Activated naive CD8-positive, alpha-beta T cell treated with anti-CD3 and anti-CD28 coated beads, Interleukin-2, amount 10 ng/mL, durations not matched to agents 7 days and 5 days (primary cell): ENCODE measurements at places on chromosomes 2 and 18. TPM values are rescaled to one million over a fixed set of nuclear protein-coding genes. Genes with fewer than 3 reads are reported as not detected.

DNA sequence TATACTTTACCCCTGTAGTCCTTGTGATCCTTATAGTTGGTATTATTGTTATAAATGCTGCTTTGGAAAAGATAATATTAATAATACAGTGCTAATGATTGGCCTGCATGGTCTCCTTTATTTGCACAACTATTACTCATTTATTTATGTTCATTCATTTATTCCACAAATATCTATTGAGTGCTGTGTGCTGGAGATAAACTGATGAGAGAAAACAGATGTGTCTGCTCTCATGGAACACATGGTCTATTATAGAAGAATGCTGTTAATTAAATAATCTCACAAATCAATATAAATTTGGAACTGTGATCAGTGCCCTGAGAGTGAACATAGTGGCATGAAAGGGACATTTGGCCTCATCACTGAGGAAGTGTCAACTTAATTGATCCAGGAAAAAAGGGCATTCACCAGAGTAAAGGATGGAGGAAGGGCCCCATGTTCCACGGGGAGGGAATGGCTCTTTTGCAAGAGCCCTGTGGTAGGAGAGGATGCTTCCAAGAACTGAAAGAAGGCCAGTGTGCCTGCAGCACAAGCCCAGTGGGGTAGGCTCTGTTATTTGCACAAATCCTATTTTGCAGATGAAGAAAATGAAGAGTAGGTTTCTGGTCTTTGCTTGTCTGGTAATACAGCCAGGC, 91.5 kb upstream of the STK39 start:
- no peak for DNase-seq

DNA sequence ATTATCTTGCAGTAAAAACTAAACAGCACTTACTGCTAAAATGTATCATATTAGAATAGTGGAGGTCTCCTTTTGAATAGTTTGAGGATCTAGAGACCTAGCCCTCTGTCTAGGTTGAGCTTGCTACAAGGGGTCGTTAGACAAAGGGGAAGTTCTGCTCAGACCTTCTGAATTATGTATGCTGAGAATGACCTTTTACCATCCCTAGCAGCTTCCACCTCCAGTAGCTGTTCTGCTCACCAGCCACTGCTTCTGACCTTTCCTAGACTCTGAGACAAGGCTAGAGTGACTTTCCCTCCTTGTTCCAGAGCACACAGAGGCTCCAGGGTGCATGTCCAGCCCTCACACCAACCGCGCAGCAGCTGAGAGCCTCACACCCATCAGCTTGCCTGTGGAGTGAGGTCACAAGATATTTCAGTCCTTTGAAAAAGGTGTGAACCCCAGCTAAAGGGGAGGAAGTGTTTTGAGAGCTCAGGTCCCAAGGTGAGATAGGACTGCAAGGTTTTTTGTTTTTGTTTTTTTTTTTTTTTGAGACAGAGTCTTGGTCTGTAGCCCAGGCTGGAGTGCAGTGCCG, 289.3 kb upstream of the TNP1 start:
- DNase-seq: no peak

- DNase-seq: no peak
These were observed 70.6 kb upstream of the ITGB6 start for GRCh38 chr2:160270571-160271113.

- no peak for DNase-seq
These were observed 118.8 kb downstream of the SH3RF3 start for GRCh38 chr2:109247812-109248211.

DNA sequence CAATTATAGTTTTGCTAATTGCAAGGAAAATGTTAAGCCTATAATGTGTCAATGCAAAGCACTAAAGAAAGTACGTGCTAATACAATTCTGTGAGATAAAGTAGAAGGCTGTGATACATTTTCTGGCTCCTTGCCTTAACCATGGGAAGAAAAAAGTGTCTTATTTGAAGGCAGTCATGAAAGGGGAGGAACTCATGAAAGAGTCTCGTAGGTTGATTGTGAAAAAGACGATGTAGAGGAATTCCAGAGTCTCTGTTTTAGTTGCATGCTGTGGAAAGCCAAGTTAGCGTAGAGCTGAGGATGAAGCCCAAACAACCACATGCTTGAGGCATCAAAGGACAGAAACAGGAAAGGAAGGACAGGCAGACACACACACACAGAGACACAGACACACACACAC, 214.1 kb downstream of the MEIS1 start:
- DNase-seq: no peak

GRCh38 chr2:23422089-23423061, 37.4 kb downstream of the KLHL29 start:
- DNase-seq: no peak

GRCh38 chr2:110173523-110173922, 31.3 kb downstream of the NPHP1 start:
- no peak for DNase-seq

DNA sequence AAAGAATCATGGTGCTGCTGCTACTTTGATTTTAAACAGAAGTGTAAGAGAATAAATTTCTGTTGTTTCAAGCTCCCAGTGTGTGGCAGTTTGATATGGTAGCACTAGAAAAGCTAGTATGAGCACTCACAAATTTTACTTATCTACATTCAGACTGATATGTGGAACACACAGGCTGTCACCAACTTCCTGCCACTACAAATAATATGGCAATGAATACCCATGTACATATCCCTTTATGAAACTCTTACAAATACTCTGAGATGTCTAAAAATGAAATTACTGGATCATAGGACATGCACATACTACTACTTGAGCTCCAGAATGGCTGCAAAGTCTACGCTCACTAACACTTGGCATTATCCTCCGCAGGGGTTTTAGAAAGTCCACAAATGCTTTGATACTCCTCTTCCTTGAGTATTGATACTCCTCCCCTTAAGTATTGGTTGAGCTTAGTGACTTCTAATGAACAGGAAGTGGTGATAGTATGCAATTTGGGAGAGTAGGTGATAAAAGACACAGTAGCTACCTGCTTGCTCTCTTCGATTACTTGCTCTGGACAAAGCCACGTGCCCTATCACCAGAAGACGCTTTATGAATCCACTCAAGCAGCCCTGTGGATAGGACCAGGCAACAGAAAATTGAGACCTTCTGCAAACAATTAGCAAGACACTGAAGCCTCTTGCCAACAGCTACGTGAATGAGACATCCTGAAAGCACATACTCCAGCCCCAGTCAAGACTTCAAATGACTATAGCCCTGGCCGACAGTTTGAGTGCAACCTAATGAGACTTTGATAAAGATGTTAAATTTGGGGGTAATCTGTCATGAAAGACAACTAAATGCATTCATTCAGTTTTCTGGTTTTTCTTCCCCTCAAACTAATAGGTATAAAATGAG, 35.4 kb downstream of the FBXO11 start:
- no peak for DNase-seq

DNA sequence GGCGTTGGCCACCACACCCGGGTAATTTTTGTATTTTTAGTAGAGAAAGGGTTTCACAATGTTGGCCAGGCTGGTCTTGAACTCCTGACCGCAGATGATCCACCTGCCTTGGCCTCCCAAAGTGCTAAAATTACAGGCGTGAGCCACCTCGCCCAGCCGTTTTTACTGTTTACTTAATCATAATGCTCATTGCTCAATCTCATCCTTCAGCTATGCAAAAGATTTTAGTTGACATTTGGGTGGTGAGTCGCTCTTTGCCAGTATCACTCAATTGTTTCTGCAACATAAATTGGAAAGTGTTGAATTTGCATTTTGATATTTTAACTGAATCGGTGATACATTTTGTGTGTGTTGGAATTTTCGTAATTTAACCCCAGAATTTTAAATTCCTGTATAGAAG, 7.8 kb upstream of the ZNF532 start:
- no peak for DNase-seq

- no peak for DNase-seq
These were observed 84.4 kb downstream of the TMEM131 start for GRCh38 chr2:97911206-97911921.

The TUBA3D gene
- total RNA-seq: not detected

The HOXD11 gene
- not detected for total RNA-seq

The KLHL41 gene
- total RNA-seq: not detected

The EIF5B gene
- 40.3 TPM for total RNA-seq

The TGFA gene
- total RNA-seq: 0.86 TPM
